Foreskin keratinocyte (primary cell): ENCODE measurements at places on chromosomes 1 and 21.
A peak's percentile ranks its signal among the peaks of the same experiment; 100 is the strongest.

DNA sequence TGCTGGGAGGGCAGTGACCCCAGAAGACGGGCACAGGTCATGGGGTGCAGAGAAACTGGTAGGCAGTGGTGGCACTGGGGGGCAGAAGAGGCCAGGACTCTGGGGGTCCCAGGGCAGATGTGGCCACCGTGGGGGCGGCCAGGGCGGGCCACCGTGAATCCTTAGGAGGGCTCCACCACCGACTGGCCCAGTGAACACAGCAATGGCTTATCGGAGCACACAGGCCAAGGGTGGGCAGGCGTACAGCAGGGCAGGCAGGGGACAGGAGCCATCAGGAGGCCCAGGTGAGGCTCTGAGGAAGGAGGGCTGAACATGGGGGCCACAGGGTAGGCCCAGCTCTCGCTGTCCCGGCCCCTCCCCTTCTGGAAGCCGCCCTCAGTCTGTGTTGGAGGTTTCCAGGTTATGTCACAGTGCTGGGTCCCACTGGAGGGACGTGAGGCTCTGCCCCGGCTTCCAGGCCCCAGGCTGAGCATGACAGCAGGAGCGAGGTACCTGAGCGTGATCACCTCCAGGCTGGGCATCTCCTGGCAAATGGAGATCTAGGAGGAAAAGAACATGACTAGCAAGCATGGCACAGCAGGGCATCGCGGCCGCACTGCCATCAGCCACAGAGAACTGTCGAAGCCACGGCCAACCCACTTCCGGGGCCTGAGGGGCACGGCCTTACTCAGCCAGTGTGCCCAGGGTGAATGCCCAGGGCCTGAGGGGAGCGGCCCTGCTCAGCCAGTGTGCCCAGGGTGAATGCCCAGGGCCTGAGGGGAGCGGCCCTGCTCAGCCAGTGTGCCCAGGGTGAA, 3.7 kb downstream of the CFAP410 start:
- no peak for DNase-seq

GRCh38 chr1:84721152-84721551, 30.9 kb upstream of the SSX2IP start:
- peak; percentile 44 for DNase-seq

GRCh38 chr1:76870037-76870436, 2.8 kb downstream of the ST6GALNAC5 start:
- DNase-seq = no peak

GRCh38 chr1:43936431-43937151, 3.0 kb downstream of the ARTN start:
- peak; percentile 38 for DNase-seq

GRCh38 chr1:38310079-38310478, 263.5 kb upstream of the POU3F1 start:
- no peak for DNase-seq

DNA sequence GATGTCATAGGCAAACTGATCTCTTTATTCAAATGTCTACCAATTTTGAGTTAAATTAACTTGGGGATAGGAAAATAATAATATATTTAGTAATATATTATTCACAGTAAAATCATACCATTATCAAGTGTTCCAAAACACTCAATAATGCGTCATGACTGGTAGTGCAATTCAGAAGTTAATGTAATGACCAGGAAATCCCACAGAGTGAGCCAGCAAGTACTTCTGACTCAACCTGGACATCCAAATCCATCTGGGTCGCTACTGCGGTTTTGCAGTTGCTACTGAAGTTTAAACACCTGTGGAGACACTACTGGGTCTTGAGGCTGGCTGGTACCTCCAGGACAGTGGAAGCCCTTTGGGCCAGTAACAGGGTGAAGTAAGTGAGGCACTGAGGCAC, 44.8 kb downstream of the DPYD start:
- peak; percentile 6 for DNase-seq

DNA sequence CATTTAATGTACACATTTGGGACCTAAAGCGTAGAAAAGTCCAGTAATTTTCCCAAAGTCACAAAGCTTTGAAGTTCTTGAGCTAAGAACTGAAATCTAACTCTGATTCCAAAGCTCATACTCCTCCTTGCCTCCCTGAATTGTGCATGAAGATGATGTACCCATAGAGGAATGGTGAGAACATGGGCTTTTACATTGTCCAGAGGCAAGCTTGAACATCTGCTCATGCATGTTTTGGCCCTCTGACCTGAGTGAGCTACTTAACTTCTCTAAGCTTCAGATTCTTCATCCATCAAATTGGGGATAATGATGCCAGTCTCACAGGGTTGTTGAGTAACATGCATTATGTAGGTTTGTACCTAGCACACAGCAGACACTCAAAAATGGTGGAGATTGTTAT, 258.4 kb upstream of the HOOK1 start:
- no peak for DNase-seq

- no peak for DNase-seq
Observed at GRCh38 chr1:204373911-204374310, 14.2 kb upstream of the PLEKHA6 start.
